ENCODE measurements at places on chromosomes 12 and 14.

GRCh38 chr12:29907461-29907860, 123.7 kb upstream of the TMTC1 start:
- DNase-seq, result no peak

GRCh38 chr12:111150360-111150759, 218.5 kb downstream of the PHETA1 start:
- DNase-seq, result no peak

GRCh38 chr14:90720336-90720735, 95.9 kb downstream of the TTC7B start:
- no peak for DNase-seq

- DNase-seq, result no peak
Observed at GRCh38 chr14:27435923-27436670, 838.3 kb upstream of the NOVA1 start.

DNA sequence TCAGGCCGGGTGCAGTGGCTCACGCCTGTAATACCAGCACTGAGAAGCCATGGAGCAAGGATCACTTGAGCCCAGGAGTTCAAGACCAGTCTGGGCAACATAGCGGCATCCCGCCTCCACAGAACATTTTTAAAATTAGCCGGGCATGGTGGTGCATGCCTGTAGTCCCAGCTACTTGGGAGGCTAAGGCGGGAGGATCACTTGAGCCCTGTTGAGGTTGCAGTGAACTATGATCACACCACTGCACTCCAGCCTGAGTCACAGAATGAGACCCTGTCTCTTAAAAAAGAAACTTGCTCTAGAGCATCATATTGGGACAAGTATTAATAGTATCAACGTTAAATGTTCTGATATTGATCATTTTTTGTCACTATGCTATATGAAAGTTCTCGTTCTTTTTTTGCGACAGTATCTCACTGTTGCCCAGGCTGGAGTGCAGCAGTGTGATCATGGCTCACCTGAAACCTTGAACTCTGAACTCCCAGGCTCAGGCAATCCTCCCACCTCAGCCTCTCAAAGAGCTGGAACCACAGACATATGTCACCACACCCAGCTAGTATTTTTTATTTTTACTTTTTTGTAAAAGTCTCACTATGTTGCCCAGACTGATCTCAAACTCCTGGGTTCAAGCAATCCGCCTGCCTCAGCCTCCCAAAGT, 47.7 kb downstream of the CCDC85C start:
- DNase-seq, result no peak

- DNase-seq, result no peak
Observed at GRCh38 chr12:26090836-26091510, 33.9 kb downstream of the BHLHE41 start.
